K562 (cell line): ENCODE measurements at places on chromosomes 5 and 9. TPM values are rescaled to one million over a fixed set of nuclear protein-coding genes. Genes with fewer than 3 reads are reported as not detected.

DNA sequence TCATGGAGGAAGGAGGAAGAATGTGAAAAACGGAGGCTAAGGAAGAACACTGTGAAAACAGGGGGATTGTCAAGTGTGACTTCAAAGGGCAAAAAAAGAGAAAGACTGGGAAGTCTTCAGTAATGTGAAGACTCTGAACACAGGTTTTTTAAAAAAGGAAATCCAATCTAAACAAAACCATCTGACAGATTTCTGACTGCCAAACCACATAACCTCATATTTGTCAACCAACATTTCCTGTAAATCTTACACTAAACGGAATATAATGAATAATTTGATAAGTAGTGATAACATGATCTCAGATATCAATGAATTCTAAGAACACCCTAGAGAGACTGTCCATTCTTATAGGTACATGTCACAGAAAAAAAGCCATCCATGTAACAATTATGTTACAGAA lies 124.7 kb downstream of the FBN2 start:
- no peaks in the 10 kb centered on the region for H3K4me1 ChIP-seq
- DNase-seq, result no peak
- no peak overlapping the region for H3K27ac ChIP-seq
- H3K27me3 ChIP-seq, result no peaks in the 10 kb centered on the region
- no peaks in the 10 kb centered on the region for H3K36me3 ChIP-seq
- H3K4me3 ChIP-seq, result no peak overlapping the region

DNA sequence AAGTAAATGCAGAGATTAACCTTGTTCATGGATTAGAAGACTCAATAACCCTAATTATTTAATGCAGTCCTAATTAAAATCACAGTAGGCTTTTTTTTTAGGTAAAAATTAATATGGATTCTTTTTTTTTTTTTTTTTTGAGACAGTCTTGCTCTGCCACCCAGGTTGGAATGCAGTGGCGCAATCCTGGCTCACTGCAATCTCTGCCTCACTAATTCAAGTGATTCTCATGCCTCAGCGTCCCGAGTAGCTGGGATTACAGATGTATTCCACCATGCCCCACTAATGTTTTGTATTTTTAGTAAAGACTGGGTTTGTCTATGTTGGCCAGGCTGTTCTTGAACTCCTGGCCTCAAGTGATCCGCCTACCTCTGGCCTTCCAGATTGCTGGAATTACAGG lies 40.6 kb downstream of the DENND4C start:
- no peaks in the 10 kb centered on the region for H3K27me3 ChIP-seq
- H3K36me3 ChIP-seq, result 0 out of 3 replicates have a peak, but pooled peaks cover 1% of the 10 kb centered on the region
- H3K27ac ChIP-seq, result no peak overlapping the region
- no peaks in the 10 kb centered on the region for H3K4me1 ChIP-seq

DNA sequence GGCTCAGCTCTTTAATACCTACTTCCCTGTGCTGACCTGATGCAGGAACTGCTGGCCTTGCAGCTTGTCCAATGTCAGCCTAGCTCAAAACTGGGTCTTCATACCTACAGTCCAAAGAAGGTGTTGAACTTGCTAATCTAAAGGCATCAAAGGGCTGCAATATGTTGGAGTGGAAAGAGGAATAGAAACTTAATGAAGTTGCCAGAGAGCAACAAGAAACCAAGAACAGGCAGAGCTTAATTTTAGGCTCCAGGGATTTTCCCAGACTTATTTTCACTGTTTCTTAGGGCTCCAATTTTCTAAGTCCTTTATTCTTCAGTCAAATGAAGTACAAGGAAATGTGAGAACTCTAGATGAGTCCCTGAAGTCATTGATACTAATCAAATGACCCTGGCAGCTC lies 17.6 kb upstream of the ERCC6L2 start:
- H3K4me1 ChIP-seq, result no peaks in the 10 kb centered on the region
- no peak for DNase-seq
- no peaks in the 10 kb centered on the region for H3K27me3 ChIP-seq

GRCh38 chr9:22469928-22470544 lies 23.4 kb downstream of the DMRTA1 start:
- DNase-seq, result no peak
- H3K4me3 ChIP-seq, result no peak overlapping the region
- H3K27ac ChIP-seq, result no peak overlapping the region
- no peaks in the 10 kb centered on the region for H3K36me3 ChIP-seq
- H3K27me3 ChIP-seq, result no peaks in the 10 kb centered on the region
- H3K4me1 ChIP-seq, result no peaks in the 10 kb centered on the region

DNA sequence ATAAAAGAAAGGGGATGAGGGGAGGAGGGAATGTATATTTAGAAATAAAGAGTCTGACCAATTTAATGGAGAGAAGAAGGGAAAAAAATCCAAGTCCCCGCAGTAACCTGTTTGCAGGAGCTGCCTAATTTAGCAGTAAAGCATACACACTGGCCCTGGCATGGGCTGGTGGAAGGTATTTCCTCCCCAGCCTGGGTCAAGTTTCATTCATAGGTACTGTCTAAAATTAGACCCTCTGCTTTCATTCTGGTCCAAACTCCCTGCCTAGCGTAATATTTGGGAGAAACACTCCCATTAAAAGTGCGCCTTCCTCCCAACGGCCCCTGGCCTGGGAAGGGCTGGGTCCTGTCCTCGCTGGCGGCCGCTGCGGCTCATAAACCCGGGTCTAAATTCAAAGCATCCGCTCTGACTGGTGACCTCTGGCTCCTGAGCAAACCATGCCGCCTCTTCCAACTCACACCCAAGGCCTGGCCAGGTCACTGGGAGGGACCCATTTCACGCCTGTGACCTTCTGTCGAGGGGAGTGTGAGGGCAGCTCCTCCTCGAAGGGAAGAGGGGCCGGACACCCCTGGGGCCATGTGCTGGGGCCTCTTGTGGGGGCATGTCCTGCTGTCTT lies 123.2 kb downstream of the FGF18 start:
- no peak overlapping the region for H3K4me3 ChIP-seq
- no peaks in the 10 kb centered on the region for H3K36me3 ChIP-seq
- no peaks in the 10 kb centered on the region for H3K4me1 ChIP-seq
- DNase-seq, result no peak
- H3K27ac ChIP-seq, result no peak overlapping the region

DNA sequence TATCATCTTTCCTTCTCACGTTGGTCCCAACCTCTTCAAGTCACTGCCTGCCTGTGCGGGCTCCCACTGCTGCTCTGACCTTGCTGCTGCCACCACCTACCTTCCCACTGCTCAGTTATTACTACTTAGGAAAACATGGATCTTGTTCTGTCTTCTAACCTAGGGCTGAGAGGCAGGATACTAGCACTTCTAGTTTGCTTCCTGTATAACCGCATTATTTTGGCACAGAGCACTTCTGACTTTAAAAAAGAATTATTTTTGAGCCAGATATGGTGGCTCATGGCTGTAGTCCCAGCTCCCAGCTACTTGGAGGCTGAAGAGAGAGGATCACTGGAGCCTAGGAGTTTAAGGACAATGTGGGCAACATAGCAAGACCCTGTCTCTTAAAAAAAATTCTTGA lies 135.4 kb upstream of the GNA14 start:
- no peak overlapping the region for H3K27ac ChIP-seq
- no peak for DNase-seq
- no peaks in the 10 kb centered on the region for H3K36me3 ChIP-seq
- H3K4me3 ChIP-seq, result no peak overlapping the region

GRCh38 chr5:88702332-88702731 lies 180.7 kb downstream of the MEF2C start:
- peaks cover 2% of the 10 kb centered on the region; the same call in 1 of the 3 replicates for H3K27me3 ChIP-seq
- no peak overlapping the region for H3K27ac ChIP-seq
- no peaks in the 10 kb centered on the region for H3K36me3 ChIP-seq
- H3K4me3 ChIP-seq, result no peak overlapping the region
- no peak for DNase-seq

DNA sequence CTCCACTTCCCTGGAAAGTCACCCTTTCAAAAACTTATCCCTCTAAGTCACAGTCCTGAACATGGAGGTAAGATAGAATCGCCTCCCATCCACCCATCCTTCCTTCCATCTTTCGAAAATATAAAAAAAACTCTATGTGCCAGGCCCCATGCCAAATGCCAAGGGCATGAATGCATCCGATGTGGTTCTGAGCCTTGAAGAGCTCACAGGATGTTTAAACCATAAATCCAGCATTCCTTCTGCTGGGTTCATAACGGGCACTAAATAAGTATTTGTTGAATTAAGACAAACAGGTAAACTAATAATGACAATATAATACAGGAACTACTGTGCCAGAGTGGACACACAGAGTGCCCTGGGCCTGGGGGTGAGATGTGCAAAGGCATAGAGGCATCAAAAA lies 147.3 kb downstream of the TTLL11 start:
- H3K36me3 ChIP-seq, result no peaks in the 10 kb centered on the region
- no peak for DNase-seq
- no peak overlapping the region for H3K4me3 ChIP-seq
- H3K4me1 ChIP-seq, result no peaks in the 10 kb centered on the region
- H3K27me3 ChIP-seq, result peaks cover 51% of the 10 kb centered on the region

LECT2 gene
- not detected in 2 replicates for polyA plus RNA-seq

NDUFAF2 gene
- 112 and 128 TPM in 2 replicates for polyA plus RNA-seq

FOXD4L4 gene
- polyA plus RNA-seq, result not detected in 2 replicates

EGR1 gene
- polyA plus RNA-seq, result 54.7 and 102 TPM in 2 replicates

ITK gene
- polyA plus RNA-seq, result not detected in 2 replicates

THBS4 gene
- polyA plus RNA-seq, result not detected in 2 replicates

CATSPER3 gene
- polyA plus RNA-seq, result 0.22 and 0.61 TPM in 2 replicates
